Activated CD4-positive, alpha-beta T cell treated with anti-CD3 and anti-CD28 coated beads for 24 hours (primary cell): ENCODE measurements at places on chromosomes 4 and X.

- DNase-seq, result no peak
Observed at GRCh38 chr4:147362938-147363337, 118.0 kb upstream of the EDNRA start.

- no peak for DNase-seq
Observed at GRCh38 chrX:150239946-150240642, 123.0 kb upstream of the MAMLD1 start.

GRCh38 chr4:7387925-7388324 is 46.8 kb downstream of the PSAPL1 start:
- no peak for DNase-seq

DNA sequence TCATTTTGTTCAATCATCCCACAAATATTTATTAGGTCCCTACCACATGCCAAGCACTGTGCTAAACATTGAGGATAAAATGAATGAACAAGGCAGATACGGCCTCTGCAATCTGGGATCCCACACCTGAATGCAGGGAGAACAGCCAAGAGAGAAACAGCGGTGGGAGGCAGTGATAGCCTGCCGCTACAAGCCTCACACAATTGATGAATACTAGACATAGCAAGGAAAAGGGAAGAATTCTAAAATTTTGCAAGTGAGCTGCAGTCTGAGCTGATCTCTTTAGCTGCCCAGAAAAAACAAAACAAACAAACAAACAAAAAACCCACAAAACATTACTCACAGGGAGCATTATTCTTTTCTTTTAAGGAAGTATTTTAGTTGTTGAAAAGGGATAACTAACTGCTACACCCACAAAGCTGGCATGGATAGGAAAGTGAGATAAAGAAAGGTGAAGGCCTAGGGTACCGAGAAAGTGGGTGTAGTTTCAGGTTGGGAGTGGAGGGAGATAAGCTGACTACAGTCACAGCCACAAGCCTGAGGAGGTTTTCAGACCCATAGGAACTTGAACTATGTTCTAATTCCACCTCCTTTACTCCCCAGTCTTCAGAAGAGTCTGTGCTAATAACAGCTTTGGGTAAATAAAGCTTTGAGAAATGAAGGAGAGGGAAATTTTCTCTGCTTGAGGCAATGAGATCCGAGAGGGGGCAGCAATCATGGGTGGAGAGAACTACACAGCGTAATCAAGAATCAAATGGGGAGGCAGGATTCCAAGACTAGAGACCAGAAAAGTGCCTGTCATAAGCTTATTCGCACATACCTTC is 85.4 kb downstream of the SH3RF1 start:
- DNase-seq, result no peak

- no peak for DNase-seq
Observed at GRCh38 chr4:176753049-176753448, 39.7 kb downstream of the VEGFC start.

GRCh38 chrX:39762266-39762841 is 335.4 kb downstream of the BCOR start:
- DNase-seq, result no peak

- DNase-seq, result no peak
Observed at GRCh38 chr4:119579823-119580222, 48.8 kb downstream of the PDE5A start.

- DNase-seq, result no peak
Observed at GRCh38 chrX:134933911-134934310, 56.9 kb upstream of the SMIM10 start.

DNA sequence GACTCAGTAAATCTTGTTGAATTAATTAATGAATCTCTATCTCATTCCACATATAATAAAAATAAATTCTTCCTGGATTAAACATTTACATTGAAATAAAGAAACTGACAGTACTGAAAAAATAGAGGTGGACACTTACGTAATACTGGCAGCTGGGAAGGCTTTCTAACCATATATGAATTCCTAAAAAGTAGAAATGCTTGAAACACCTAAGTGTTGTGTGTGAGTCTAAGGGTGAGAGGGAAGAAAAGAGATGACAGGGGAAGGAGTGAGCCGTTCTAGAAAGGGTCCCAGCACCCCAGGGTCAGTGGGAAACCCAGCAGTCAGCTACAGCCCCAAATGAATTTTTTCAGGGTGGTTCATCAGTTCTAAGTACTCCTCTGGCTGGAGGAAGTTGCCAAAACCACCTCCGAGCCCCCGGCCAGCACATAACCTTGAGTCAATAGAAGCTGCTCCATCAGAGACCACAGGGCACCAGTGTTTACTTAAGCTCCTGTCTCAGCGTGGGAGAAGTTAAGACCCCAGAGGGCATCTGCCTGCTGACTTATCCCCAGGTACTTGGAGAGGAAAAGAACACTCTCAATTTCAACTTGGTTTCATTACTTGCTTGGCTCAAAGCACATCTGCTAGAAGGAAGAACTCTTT is 18.3 kb downstream of the GAB3 start:
- DNase-seq, result no peak

GRCh38 chr4:8156617-8157016 is 2.0 kb downstream of the ABLIM2 start:
- DNase-seq, result no peak
